Glutamatergic neuron (in vitro differentiated cells): ENCODE measurements at places on chromosomes 4 and X. TPM values are rescaled to one million over a fixed set of nuclear protein-coding genes. Genes with fewer than 3 reads are reported as not detected.

- H3K4me3 ChIP-seq = no peak overlapping the region
- H3K27ac ChIP-seq = no peak overlapping the region
- H3K4me1 ChIP-seq = peaks cover 6% of the 10 kb centered on the region
- peaks cover 1% of the 10 kb centered on the region for H3K27me3 ChIP-seq
- DNase-seq = no peak
- H3K36me3 ChIP-seq = no peaks in the 10 kb centered on the region
Measured at GRCh38 chr4:95108883-95109421, 351.2 kb downstream of the BMPR1B start.

ACOX3 gene
- total RNA-seq = 23.8 TPM

GRCh38 chrX:21412029-21412428, 37.8 kb downstream of the CNKSR2 start:
- DNase-seq = no peak
- no peak overlapping the region for H3K27ac ChIP-seq
- H3K27me3 ChIP-seq = peaks cover 2% of the 10 kb centered on the region
- no peaks in the 10 kb centered on the region for H3K36me3 ChIP-seq

DNA sequence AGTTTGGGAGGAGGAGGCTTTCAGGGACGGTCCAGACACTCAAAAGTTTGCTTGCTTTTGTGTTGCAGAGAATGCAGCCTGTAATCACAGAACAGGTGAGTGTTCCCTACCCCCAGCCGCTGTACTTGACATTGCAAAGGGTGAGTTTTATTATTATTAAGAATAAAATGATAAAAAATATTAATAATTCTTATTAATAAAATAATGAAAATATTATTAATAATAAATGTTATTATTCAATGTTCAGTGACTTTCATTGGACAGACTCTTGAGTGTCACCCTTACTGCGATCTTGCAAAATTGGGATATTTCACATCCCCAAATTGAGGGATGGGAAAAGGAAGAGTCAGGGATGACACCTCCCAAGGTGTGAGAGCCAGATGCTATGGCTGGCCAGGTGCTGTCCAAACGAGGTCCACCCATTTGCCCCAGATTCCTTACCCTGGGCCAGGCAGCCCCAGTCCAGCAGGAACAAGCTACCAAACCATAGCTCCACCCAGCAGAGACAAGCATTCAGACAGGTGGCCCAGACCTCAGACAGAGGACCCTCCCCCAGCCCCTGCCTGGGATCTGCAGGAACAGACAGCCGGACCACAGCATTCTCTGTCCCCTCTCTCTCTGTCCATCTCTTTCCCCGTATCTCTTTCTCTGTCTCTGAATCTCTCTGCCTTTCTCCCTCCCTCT, 22.4 kb downstream of the IL3RA start:
- H3K27me3 ChIP-seq = peaks cover 10% of the 10 kb centered on the region
- DNase-seq = peak; percentile 24
- H3K4me1 ChIP-seq = no peaks in the 10 kb centered on the region
- H3K27ac ChIP-seq = no peak overlapping the region
- no peak overlapping the region for H3K4me3 ChIP-seq
- peaks cover 13% of the 10 kb centered on the region for H3K36me3 ChIP-seq

SLC49A3 gene
- total RNA-seq = not detected

ELK1 gene
- total RNA-seq = 11.9 TPM

DNA sequence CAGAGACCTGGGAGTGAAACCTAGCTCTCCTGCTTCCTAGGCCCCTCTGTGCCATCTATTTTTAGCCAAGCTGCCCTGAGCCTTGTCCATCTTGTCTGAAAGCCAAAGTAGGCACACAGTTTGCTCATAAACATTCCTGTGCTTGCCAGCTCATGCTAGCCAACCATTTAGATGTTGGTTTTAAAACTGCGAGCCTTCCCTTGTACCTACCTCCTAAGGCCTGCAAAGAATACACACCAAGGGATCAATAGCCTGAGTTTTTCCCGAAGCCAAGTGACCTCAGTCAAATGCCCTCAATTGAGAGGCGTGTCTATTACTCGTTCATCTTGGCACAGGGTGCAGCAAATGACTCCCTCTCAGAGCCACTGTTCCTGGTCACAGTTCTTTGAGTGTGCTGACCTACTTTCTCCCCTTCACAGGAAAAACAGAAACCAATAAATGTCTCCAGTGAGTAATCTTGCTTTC, 48.5 kb downstream of the ZCCHC12 start:
- DNase-seq = no peak
- no peak overlapping the region for H3K4me3 ChIP-seq
- no peak overlapping the region for H3K27ac ChIP-seq
- peaks cover 1% of the 10 kb centered on the region for H3K27me3 ChIP-seq
- H3K4me1 ChIP-seq = no peaks in the 10 kb centered on the region
